ENCODE measurements at places on chromosomes 2 and 18. TPM values are rescaled to one million over a fixed set of nuclear protein-coding genes. Genes with fewer than 3 reads are reported as not detected.

GRCh38 chr2:125643128-125643527 is 1012.8 kb upstream of the GYPC start:
- H3K4me3 ChIP-seq: no peak overlapping the region
- H3K27me3 ChIP-seq: no peaks in the 10 kb centered on the region
- H3K27ac ChIP-seq: no peak overlapping the region
- H3K4me1 ChIP-seq: no peaks in the 10 kb centered on the region
- no peaks in the 10 kb centered on the region for H3K36me3 ChIP-seq

Gene TLX2
- not detected for total RNA-seq

GRCh38 chr2:42838133-42838532 is 45.8 kb upstream of the HAAO start:
- no peak overlapping the region for H3K27ac ChIP-seq
- no peak overlapping the region for H3K4me3 ChIP-seq
- DNase-seq: no peak
- H3K4me1 ChIP-seq: peaks cover 8% of the 10 kb centered on the region

GRCh38 chr2:204583773-204584172 is 38.5 kb downstream of the PARD3B start:
- H3K27ac ChIP-seq: no peak overlapping the region
- H3K4me1 ChIP-seq: no peaks in the 10 kb centered on the region
- no peak for DNase-seq
- H3K27me3 ChIP-seq: no peaks in the 10 kb centered on the region

Gene OST4
- total RNA-seq: 187 TPM

GRCh38 chr2:105438104-105438929 is 39.5 kb upstream of the FHL2 start:
- H3K4me1 ChIP-seq: no peaks in the 10 kb centered on the region
- no peaks in the 10 kb centered on the region for H3K27me3 ChIP-seq
- no peak overlapping the region for H3K4me3 ChIP-seq
- no peaks in the 10 kb centered on the region for H3K36me3 ChIP-seq
- H3K27ac ChIP-seq: no peak overlapping the region

DNA sequence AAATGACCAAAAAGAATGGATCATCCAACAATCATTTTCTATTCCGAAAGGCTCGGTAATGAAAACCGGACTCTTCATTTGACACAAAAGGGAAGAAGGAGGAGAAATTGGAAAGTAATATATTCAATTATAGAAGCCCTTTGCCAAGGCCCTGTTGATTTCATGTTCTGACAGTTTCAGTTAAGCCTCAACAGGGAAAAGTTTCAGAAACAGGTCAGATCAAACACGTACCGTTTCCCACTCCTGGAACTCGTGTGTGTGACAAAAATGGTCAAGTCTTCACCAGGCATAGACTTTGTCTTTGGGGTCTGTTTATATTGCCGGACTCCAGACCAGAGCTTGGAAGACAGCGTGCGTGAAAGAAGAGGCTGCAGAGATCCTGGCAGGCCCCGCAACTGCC is 101.3 kb upstream of the BCL2L11 start:
- no peaks in the 10 kb centered on the region for H3K4me1 ChIP-seq
- H3K4me3 ChIP-seq: no peak overlapping the region
- H3K27ac ChIP-seq: no peak overlapping the region
- no peaks in the 10 kb centered on the region for H3K27me3 ChIP-seq

Gene ALPG
- 0.10 TPM for total RNA-seq

Gene NOL4
- total RNA-seq: not detected

GRCh38 chr2:152600697-152601096 is 116.6 kb downstream of the PRPF40A start:
- no peak for DNase-seq
- H3K4me1 ChIP-seq: no peaks in the 10 kb centered on the region
- H3K36me3 ChIP-seq: no peaks in the 10 kb centered on the region
- no peak overlapping the region for H3K4me3 ChIP-seq
- no peaks in the 10 kb centered on the region for H3K27me3 ChIP-seq
- H3K27ac ChIP-seq: no peak overlapping the region

- H3K36me3 ChIP-seq: no peaks in the 10 kb centered on the region
- no peak overlapping the region for H3K4me3 ChIP-seq
These were observed 52.0 kb upstream of the ARL4C start for GRCh38 chr2:234548695-234549420.

Gene SERPINB10
- total RNA-seq: not detected

GRCh38 chr2:33491441-33492084 is 15.1 kb downstream of the RASGRP3 start:
- no peaks in the 10 kb centered on the region for H3K4me1 ChIP-seq
- no peaks in the 10 kb centered on the region for H3K27me3 ChIP-seq
- no peak overlapping the region for H3K27ac ChIP-seq
